ENCODE measurements at places on chromosomes 6 and 20.

DNA sequence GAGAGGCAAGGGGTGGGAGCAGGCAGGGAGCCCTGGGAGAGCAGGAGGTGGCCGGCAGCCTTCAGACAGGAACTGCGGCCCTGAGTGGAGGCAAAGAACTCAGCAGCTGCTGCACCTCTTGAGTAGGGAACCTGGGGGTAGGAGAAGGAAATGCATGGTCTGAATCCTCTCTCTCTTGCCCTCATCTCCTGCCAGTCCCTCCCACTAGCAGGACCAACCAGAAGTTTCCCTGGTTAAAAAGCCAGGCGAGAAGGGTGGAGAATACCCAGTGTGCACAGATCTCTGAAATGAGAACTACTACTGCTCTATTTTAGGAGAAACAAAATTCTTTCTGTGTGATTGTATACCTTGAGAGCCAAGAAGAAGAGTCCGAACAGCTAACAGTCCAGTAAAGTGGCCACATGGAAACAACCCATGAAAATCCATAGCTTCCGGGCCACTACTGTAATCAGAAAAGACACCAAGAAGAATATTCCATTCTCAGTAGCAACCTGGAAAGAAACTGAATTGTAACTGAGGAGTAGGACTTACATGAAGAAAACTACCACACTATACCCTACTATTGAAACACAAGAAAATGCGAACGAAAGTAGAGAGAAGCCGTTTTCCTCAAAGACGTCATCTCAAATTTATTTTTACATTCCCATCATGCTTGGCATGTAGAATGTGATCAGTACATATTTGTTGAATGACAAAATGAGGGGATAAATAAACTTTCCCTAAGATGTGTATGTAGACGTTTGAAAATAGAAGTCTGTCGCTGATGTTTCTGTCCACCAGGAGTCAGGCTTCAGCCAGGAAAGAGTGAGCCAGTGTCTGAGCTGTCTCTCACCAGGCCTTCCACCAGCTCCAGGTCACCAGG is 25.6 kb downstream of the WRNIP1 start:
- no peak for DNase-seq

GRCh38 chr20:48455651-48456365 is 372.0 kb downstream of the PREX1 start:
- no peak for DNase-seq

DNA sequence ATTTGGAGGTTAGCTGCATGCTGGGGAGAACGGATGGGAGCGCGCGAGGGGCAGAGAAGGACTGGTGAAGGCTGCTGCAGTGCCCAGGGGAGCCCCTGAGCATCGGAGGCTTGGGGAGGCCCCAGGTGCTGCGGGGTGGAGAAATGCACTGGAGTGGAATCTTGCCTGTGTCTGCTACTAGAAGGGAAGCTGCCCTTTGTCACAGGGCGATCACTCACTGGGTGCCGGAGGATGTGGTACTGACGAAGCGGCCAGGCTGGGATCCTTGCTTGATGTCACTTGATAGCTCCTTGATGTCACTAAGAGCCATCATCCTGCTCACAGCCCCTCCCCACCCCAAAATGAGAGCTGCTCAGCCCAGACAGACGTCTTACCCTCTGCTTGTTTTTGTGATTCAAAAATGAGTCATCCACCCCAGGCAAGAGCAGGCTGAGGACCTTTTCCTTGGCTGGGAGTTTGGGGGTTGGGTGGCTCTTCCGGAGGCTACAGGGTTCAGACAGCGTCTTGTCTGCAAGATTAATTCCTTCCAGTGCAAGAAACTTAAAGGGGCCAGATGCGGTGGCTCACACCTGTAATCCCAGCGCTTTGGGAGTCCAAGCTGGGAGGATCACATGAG is 62.6 kb upstream of the PMEPA1 start:
- no peak for DNase-seq

DNA sequence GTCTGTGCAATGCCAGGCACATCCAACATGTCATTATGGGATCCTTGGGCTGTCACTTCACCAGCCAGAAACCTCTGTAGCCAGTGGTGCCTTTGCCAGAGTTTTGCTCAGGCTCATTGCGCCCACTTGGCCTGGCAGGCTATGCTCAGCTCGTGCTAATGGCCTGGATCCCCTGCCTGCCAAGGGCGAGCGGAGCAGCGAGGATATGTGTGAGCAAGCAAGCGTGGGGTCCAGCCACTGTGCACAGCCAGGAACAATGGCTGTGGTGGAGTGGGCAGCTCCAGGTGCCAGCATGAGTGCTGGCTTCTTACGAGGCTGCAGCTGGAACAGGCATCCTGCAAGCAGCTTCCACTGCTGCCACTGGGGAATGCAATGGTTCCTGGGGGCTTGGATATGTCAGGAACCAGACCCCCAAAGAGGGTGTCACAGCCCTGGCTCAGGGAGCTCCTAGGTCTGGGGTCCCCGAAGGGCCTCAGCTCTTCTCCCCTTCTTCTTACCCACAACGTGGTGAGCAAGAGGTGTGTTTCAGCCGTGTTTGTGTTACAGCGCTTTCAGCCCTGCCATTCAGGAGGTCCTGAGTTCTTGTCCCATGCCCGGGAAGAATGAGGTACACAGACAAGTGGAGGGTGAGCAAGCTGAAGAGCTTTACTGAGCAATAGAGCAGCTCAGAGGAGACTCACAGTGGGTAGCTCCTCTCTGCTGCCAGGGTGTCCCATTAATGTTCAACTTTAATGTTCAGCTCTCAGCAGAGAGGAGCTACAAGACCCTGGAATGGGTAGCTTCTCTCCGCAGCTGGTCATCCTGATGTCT is 22.3 kb upstream of the TOP1 start:
- DNase-seq = no peak

DNA sequence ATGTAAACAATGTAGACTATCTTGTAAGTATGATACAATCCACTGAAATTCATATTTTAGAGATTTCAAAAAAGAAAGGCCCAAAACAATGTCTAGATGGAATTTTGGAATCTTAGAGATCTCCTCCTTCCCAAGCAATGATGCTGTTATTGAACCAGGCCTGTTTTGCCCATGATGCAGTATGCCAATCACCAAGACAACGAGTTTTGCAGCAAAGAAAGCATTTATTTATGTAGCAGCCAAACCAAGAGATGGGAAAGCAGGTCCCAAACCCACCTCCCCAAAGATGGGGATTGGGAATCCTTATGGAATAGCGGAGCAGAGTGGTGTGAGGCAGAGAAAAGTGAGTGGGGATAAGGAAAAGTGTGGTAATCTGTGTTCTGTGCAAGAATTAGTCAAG is 197.8 kb upstream of the NT5E start:
- DNase-seq = no peak

- DNase-seq = peak; percentile 50
Measured at GRCh38 chr20:1345030-1345755, 16.3 kb upstream of the SDCBP2 start.

DNA sequence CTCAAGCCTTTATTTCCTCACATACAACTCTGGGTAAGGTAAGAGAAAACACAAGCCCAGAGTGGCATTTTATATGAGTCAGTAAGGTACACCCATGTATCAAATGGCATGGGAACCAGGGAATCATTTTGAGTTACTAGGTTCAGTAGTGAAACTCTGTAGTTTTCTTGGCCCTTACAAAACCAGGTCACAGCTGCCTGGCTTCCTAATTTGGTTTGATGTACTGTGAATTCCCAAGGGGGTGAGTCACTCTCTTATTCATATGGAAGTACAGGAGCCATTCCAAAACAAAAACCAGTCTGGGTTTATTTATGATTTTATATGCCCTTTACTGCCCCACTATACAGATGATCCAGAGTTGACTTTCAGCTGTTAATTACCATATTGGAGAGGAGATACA is 70.7 kb downstream of the PDE7B start:
- DNase-seq = no peak

DNA sequence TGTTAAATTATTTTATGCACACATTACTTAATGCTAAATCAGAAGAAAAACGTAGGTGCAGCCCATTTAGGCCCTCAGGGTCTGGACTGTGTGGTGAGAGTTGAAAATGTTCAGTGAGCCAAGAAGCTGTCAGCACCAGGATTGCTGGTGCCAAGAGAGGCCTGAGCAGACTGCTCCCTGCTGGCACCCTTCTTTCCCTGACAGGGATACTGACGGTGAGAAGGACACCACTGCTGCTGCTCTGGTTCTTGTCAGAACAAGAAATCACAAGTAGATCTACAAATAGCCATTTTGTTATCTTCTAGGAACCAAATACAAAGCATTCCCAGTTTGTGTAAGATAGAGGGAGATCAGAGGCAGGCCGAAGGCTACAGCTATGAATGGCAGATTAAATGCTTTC is 48.7 kb upstream of the CRISP1 start:
- no peak for DNase-seq

- DNase-seq = no peak
Measured at GRCh38 chr6:90708206-90708737, 121.4 kb upstream of the MAP3K7 start.

GRCh38 chr6:159180001-159180400 is 10.8 kb downstream of the FNDC1 start:
- no peak for DNase-seq

DNA sequence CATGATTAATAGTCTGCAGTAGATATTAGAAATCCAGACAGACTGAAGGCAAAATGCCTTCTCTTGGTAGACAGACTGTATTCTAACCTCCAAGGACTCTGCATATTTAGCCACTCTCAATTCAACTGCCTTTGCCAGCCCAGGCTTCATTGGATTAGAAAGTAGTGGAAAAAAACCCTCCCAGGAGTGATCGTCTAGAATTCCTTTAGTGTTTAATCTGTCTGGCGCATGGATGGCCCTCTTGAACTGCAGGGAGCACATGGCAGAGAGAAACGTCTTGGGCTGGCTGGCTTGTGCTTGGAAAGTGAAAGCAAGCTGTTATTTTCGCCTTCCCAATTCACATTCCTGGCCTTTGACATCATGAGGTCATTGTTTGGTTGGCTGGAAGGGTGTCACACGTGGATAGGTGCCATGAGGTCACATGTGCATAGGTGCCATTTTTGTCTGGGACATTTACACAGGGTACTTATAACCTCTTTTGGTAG is 30.9 kb upstream of the NEDD9 start:
- no peak for DNase-seq

Measured in activated CD8-positive, alpha-beta memory T cell treated with anti-CD3 and anti-CD28 coated beads for 24 hours (primary cell).